Keratinocyte (primary cell): ENCODE measurements at places on chromosomes 1 and 21.

DNA sequence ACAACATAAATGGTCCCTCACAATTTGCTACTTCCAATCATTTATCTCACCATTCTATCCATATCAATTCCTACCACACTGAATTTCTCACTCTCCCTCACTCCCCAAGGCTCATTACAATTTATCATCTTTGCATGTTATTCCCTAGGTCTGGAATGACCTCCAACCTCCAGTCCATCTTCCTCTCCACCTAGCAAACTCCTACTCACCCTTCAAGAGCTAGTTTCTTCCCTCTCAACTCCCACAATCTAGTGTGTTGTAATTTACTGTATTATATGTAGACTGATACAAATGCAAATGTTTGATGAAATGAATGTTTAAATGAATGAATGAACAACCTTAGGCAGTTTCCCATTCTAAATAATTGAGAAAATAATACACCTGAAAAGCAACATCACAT lies 3.6 kb downstream of the TUT4 start:
- DNase-seq = no peak

DNA sequence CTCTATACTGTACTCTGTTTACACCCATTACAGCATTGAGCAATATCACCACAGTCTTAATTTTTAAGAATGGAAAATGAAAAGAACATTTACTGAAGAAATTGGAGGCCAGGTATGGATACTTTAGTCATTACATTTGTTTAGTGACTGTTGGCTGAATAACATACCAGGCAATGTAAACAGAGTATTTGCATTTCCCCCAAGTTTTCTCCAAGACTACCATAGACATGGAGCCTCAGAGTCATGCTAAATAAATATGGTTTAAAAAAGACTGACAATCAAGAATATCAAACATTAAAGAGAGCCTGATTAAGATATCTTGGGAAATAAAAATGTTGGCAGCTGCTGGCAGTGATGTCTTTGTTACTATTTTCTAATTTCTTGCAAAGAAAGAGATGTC lies 136.9 kb upstream of the ADAMTS5 start:
- DNase-seq = no peak

GRCh38 chr1:50368179-50369007 lies 54.9 kb downstream of the DMRTA2 start:
- DNase-seq = no peak

GRCh38 chr21:46092811-46093667 lies 4.9 kb upstream of the COL6A2 start:
- DNase-seq = no peak

DNA sequence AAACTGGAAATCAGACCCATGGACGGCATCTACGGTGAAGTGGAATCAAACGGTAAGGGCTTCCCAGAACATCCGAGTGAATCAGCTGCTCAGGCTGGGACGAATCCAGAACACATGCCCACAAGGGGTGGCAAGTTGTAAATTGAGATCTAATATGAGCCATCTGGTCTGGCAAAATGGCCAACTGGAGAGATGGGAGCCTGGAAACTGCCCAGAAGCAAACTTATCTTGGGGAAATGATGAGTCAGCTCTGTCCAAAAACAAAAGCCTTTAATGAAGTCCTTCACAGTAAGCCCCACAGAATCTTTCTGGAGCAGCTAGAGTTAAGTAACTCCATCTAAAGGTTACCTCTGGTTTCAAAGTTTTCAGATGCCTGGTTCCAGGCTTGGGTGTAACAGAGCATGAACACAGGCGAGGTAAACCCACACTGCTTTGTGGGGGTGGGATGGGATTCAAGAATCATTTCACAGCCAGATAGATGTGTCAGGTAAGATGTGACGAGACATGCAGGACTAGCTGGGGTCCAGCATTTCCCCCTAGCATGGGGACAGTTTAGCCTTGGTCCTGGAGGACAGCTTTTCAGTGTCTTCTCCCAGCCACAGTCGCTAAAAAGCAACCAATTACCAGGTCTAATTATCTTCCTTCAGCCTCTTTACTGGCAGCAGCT lies 10.5 kb upstream of the SRP9 start:
- no peak for DNase-seq

- DNase-seq = no peak
Measured at GRCh38 chr1:212752252-212752933, 39.2 kb downstream of the NSL1 start.

- no peak for DNase-seq
Measured at GRCh38 chr1:215568299-215568692, 1.2 kb downstream of the KCTD3 start.

GRCh38 chr1:109500941-109501381 lies 7.1 kb downstream of the CYB561D1 start:
- no peak for DNase-seq

- DNase-seq = no peak
Measured at GRCh38 chr1:27704958-27705357, 20.8 kb upstream of the FAM76A start.

DNA sequence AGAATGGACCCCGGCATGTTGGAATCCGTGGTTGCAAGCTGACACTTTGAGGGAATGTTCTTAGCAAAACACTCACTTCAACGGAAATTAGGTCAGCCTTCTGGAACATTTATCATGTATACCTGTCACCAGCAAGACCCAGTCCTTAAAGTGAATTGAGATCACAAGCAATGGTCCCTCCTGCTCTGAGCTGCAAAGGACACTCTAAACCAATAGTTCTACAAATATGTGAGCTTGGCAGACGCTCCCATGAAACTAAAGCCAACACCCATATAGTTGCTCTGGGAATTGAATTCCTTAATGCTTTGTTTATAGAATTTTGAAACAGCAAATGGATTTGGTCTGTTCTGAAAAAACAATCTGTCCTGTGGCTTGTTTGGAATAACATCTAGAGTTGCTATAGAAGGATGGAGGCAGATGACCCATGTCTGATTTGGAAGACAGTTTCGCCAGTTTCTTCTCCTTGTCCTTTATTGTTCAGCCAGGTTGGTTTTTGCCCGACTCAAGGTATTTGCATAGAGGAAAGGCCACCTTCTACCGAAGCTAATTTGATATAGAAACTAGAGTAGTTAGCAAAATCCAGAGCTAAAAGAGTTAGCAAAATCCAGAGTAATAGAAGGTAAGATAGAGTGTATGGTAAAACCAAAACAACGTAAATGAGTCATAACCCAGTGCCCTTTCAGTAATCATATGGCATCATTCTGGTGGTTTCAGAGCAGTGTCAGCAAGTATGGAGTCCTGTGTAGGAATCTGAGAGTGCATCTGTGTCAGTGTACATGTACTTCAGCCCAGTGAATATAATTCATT lies 236.2 kb downstream of the NFIA start:
- DNase-seq = no peak

DNA sequence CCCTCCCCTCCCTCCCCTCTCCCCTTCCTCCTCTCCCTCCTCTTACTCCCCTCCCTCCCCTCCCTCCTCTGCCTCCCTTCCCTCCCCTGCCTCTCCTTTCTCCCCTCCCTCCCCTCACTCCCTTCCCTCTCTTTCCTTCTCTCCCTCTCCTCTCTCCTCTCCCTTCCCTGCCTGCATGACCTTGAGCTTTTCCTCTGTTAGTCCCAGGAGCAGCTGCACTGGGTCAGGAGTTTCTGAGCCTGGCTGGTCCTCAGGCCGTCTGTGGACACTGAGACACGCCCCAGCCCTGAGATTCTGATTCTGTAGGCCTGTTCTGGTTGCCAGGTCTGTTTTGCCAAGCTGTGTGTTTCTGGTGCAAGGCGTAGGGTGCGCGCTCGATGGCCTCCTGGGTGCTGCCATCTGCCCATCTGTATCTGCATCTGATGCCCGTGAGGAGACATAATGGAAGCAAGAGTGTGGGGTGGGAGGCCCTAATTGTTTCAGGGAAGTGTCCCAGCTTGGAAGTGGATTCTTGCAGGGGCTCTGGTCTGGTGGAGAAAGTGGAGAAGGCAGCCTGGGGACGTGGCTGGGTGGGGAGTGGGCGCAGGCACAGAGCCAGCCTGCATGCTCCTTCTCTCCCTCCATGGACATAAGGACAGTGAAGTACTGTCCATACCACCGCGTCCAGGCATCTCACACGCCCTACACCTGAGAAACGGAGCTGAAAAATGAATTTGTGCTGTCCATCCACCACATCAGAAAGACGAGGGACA lies 97.2 kb downstream of the WDR4 start:
- no peak for DNase-seq

- no peak for DNase-seq
Measured at GRCh38 chr1:108610073-108610472, 50.2 kb downstream of the EEIG2 start.

DNA sequence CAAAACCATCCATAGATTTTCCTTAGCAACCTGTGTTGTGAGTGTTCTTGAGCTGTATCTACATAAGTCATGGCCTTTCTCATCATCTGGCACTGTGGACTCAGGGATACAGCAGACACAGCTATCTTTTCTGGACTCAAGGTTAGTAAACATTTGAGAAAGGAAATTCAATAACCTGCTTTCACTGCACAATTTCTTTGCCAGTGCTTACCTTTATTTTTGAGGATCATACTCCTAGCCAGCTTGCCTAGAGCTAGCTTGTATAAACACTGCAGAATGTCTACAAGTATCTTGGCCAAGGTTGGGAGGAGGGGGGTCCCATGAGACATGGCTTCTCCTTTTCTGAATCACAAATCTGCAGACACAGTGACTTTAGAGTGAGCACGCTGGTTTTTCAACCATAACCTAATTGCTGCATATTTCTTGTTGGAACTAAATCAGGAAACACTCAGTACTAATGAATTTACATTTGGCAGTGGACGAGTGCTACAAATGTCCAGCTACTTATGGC lies 27.2 kb downstream of the ADAMTS5 start:
- DNase-seq = no peak

DNA sequence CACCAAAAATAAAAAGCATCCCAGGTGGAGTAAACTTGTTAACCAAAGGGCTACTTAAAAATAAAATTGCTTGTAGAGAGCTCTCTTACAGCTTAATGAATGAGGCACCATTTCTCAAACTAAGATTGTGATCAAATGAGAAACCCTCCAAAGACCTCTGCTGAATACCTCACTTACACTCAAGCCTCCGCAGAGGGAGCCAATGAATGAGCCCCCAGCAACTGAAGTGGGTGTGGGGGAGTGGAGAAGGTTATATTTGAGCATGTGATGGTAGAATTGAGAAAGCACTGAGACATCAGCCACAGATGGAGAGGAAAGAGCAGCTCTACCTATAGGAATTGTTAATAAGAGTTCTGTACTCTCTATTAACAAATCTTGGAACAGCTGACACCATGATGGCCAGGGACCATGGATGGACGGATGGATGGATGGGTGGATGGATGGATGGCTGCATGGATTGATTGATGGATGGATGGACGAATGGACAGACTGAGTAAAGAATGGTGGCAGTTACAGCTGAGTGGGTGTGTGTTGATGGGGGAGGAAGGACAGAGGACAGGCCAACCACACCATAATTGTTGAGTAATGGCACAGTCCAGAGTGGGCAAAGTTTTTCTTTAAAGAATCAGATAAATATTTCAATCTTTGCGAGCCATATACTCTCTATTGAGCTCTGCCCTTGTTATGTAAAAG lies 20.3 kb upstream of the TIAM1 start:
- DNase-seq = no peak

- DNase-seq = no peak
Measured at GRCh38 chr1:225435487-225435886, 7.6 kb upstream of the LBR start.

- peak; percentile 23 for DNase-seq
Measured at GRCh38 chr1:109773203-109773899, 9.6 kb upstream of the EPS8L3 start.

- DNase-seq = no peak
Measured at GRCh38 chr1:37851782-37852210, 7.6 kb downstream of the MTF1 start.

GRCh38 chr1:12021616-12022015 lies 2.3 kb downstream of the MIIP start:
- no peak for DNase-seq

DNA sequence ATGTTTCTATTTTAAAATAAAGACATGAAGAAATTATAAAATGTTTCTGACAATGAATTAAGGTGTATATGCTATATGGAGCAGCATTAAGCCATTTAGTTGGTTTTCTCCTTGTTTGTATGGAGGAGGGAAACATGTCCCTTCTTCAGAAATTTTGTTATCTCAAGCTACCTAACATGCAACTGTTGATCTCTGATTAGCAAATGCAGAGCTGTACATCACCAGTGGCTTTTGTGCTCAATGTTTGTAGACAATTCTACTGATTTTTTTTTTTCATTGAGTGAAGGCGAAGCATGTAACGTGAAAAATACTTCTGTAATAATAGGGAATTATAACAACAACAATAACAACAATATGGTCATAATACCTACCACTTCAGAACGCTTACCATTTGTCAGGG lies 463.7 kb downstream of the PLPP3 start:
- no peak for DNase-seq

GRCh38 chr1:30399026-30399425 lies 324.4 kb downstream of the MATN1 start:
- no peak for DNase-seq
